ENCODE measurements at places on chromosomes 7 and 10.

DNA sequence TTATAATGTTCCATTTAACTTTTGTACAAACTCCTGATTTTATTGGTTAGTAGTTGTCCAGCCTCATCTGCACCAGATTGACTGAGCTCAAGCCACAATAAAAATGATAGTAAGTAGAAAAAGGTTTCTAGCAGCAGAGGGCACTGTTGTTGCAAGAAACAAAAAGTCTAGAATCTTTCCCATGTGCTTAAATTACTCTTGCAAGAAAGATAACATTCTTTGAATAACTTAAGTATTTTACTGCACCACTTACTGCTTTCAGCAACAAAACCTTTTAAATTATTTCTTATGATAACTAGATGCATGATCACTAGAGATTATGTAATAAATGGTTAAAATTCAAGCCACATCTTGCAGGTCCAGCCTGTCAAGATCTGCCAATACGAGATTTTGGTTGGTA is 27.0 kb downstream of the LMOD2 start:
- DNase-seq, result no peak

DNA sequence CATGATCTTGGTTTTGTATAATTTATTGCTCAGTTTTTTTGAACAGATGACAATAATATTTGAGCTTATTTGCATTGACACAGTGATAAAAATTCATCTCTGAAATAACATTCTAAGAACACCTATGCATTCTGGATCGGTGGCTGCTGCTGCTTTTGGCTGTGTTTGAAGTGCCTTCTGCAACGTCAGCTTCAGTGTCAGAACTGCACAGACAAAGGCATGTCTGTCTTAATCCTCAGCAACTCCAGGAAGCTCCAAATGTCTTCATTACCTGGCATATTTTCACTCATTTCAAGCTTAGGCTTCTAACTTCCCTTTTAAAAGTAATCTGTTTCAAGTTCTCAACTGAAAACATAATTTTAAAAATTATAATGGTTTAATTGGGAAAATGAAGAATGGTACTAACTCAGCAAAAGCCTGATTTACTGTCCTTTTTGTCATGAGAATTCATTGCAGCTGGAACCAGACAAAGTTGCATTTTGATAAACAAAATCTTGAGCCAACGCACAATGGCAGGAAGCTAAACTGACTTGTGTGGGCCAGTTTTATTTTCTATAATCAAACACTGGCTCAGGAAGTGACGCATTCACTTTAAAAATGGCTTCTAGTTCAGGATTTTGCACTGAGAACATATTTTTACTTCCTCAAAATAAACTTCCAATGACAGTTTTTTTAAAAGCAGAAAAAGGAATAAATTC is 38.7 kb downstream of the NPS start:
- DNase-seq, result no peak

DNA sequence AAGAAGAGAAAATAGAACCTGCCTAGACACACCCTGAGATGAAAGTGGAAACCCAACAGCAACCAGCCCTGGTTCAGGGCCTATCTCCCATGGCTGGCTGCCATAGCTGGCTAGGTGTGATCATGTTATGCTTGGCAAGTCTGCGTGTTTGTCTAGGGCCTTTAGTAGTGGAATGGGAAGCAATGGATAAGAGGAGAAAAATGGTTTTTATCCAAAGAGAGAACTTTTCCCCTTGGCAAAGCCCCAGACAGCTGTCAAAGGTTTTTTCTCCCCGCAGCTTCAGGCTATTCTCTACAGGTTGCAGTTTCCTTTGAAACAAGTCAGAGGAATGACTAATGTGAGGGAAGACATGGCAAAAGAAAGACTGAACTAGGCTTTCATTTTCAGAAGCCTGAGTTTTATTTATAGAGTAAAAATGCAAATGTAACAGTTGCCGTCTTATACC is 161.5 kb downstream of the SEMA3D start:
- peak; percentile 86 for DNase-seq

- DNase-seq, result peak; percentile 1
These were observed 10.0 kb downstream of the LOXL4 start for GRCh38 chr10:98257961-98258360.

GRCh38 chr10:11036424-11037011 is 18.8 kb downstream of the CELF2 start:
- DNase-seq, result peak; percentile 72

GRCh38 chr7:23689165-23689564 is 9.2 kb downstream of the FAM221A start:
- no peak for DNase-seq

DNA sequence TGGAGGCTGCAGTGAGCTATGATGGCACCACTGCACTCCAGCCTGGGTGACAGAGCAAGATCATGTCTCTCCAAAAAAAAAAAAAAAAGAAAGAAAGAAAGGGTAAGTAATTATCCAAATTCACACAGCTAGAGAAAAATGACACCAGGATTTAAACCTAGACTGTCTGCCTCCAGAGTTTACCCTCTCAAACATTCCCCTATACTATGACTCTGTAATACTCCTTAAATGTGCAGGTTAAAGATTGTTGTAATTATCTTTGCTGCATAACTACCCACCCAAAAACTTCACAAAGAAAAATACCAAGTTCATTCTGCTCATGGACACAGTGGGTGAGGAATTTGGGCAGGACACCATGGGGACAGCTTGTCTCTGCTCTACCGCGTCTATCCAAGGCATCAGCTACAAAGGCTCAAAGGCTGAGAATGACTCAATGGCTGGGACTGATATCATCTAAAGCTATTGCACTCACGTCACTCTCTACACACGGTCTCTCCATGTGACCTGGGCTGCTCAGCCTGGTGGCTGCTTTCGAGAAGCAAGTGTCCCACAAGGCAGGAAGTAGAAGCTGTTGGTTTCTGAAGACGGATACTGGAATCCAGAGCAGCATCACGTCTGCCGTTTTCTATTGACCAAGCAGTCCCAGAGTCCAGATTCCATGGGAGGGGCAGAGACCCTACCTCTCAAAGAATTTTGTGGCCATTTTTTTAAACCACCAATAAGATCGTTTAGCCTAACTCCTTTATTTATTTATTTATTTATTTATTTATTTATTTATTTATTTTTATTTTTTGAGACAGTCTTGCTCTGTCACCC is 185.7 kb upstream of the AUTS2 start:
- peak; percentile 79 for DNase-seq

DNA sequence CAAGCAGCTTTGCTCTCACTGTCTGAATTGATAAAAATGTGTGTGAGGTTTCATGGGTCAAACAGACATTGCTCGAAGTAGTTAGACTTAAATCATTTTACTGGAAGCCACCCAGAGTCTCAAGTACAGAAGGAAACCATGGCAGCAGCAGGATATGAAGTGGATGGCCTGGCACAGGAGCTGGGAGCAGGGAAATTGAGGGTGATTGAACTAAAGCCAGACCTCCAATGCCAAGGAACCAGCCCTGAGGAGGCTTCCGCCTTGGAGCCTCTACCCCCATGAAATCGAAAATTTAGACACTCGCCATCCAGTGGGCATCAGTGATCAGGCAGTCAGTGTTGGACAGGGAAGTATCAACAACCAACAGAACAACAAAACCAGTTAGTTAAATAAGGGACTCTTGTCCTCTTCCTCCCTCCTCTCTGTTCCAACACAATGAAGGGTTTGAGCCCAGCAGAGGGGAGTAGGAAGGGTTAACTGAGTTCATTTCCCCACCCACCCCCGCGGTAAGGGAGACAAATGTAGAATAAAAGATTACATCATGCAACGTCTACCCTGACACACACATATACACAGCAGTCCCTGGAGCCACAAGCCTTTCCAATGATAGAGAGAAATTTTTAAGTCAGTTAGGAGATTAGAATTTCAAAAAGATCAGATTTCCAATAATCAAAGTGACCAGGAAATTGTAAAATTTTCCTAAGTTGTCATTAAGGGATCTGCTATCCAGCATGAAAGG is 156.3 kb downstream of the SLC16A9 start:
- DNase-seq, result no peak

- DNase-seq, result no peak
These were observed 316.6 kb downstream of the SNX13 start for GRCh38 chr7:17623546-17624185.

DNA sequence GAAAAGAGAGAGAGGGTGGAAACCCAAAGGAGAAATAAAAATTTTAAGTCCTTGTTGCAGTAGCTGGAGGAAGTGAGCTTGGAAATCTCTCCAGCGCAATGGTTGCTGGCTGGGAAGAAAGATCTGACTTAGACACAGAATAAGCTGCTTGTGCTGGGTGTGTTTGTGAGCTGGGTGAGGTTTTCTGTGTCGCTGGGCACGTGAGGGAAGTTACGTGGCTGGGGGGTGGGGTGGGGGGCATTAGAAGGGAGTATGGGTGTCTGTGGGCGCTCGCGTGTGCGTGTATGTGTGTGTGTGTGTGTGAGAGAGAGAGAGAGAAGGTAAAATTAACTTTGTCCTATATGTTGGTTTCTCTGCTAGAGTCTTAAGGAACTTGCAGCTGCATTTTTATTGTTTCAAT is 11.6 kb downstream of the TCF7L2 start:
- no peak for DNase-seq

DNA sequence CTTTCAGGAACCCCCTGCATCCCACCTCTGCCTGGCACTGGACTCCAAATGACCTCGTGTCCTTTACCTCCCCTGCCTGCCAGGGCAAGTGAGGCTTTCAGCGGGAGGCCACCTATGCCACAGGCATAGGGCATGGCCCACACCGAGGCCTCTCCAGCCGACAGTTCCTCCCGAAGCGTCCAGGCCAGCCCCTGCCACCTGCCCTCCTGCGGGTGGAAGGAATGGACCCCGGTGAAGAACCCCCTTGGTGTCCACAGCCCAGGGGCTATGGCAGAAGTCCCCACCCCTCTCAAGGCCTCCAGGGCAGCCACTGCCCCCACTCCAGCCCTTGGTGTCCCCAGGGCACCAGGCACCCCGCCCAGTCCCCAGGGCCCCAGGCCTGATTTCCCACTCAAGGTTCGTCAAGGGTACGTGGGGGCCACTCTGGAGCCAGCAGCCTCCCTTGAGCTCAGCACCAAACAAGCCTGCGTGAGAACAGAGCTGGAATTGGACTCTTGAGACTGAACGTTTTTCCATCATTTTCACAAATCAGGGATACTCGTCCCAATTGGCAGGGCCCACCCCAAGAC is 3.1 kb downstream of the FUOM start:
- no peak for DNase-seq
